HCEC 1CT (cell line): ENCODE measurements at places on chromosomes 6 and 20.

- DNase-seq, result no peak
Measured at GRCh38 chr6:13524801-13525508, 37.6 kb upstream of the GFOD1 start.

DNA sequence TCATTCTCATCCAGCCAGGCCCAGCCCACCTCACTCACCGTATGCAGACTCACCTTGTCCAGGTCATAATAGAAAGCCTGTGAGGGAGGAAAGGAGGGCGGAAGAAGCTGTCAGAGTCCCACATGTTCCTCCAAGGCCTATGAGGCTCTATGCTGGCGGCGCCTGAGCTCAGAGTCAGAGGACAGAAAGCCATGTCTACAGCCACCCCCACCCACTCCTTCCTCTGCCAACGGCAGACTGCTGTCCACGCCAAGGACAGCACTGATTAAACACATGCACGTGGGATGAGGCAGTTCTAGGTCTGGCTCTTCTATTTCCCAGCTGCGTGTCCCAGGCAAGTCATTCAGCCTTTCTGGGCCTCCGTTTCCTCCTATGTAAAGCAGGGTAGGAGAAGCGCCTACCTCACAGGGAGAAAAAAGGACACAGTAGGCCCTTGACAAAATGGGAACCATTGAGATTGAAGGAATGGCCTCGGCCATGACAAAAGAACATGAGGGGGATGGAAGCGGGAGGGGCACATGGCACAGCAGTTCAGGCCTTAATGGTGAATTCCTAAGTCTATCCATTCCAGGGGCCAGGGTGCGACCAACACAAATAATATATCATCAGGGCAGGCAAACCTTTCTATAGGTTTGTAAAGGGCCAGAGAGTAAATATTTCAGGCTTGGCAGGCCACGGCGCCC lies 80.1 kb downstream of the RIPOR3 start:
- no peak for DNase-seq

DNA sequence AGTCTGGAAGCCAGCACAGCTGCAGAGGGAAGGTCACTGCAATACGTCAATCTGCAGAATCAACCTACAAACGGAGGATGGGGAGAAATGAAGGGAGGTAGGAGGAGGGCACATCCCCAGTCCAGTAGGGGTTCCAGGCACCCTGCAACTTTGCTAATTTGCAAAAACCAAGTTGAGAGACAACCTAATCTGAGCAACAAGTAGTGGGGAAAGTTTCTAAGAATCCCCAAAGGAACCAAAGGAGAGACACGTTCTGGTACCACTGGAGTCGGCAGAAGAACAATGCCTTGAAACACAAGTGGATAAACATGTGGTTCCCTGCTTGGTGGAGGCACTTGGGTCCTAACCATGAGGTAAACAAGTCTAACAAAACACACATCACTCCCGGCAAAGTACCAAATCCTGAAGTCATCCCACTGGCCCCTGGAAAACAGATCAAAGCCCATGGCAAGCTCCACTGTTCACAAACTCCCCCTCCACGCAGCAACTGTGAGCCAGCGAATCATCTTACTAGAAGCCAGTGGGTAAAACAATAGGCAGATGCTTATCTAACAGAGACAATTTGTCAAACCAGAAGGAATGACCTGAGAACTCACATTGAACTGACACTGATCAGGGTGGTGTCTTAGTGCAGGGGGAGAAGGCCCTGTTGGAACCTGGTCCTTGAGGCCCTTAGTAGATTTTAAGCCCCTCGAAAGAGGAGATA lies 4.7 kb downstream of the MRPS18A start:
- DNase-seq, result no peak

GRCh38 chr6:169714595-169714994 lies 9.7 kb downstream of the PHF10 start:
- DNase-seq, result no peak

- no peak for DNase-seq
Measured at GRCh38 chr20:57070296-57070695, 196.1 kb downstream of the BMP7 start.

- peak; percentile 94 for DNase-seq
Measured at GRCh38 chr6:139743664-139744437, 369.4 kb upstream of the CITED2 start.

DNA sequence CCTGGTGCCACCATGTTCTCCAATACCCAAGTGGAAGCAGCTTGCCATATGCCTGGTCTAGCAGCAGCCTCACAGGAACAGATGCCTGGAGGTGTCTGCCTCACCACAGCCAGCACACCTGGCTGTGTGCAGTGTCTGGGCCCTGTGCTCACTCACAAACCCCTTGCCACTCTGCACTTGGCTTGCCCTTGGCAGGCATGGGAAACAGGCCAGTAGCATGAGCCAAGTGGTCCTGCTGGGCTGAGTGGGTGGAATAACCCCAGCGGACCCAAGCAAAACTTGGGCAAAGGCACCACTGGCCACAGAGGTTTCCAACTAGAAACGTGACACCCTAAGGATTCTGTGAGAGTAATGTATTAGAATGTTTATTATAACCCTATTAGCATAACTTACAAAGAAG lies 600.5 kb upstream of the GJE1 start:
- DNase-seq, result no peak

GRCh38 chr6:105028898-105029297 lies 72.0 kb downstream of the LIN28B start:
- DNase-seq, result no peak

GRCh38 chr6:35199866-35200265 lies 13.9 kb upstream of the SCUBE3 start:
- DNase-seq, result no peak
